Astrocyte (in vitro differentiated cells and primary cell): ENCODE measurements at places on chromosomes 6 and 20. TPM values are rescaled to one million over a fixed set of nuclear protein-coding genes. Genes with fewer than 3 reads are reported as not detected.
A peak's percentile ranks its signal among the peaks of the same experiment; 100 is the strongest.

The METTL24 gene
- total RNA-seq = 0.36 and 0.75 TPM in 2 replicates

The LY6G6C gene
- 0.41 and 0.66 TPM in 2 replicates for total RNA-seq

DNA sequence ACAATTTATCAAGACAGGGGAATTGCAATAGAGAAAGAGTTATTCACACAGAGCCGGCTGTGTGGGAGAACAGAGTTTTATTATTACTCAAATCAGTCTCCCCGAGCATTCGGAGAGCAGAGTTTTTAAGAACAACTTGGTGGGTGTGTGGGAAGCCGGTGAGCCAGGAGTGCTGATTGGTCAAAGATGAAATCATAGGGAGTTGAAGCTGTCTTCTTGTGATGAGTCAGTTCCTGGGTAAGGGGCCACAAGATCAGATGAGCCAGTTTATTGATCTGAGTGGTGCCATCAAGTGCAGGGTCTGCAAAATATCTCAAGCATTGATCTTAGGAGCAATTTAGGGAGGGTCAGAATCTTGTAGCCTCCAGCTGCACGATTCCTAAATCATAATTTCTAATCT lies 50.0 kb upstream of the ECI2 start:
- H3K36me3 ChIP-seq = no peaks in the 10 kb centered on the region
- H3K4me1 ChIP-seq = no peaks in the 10 kb centered on the region
- no peak overlapping the region for H3K27ac ChIP-seq

The TRAPPC3L gene
- not detected in 2 replicates for total RNA-seq

DNA sequence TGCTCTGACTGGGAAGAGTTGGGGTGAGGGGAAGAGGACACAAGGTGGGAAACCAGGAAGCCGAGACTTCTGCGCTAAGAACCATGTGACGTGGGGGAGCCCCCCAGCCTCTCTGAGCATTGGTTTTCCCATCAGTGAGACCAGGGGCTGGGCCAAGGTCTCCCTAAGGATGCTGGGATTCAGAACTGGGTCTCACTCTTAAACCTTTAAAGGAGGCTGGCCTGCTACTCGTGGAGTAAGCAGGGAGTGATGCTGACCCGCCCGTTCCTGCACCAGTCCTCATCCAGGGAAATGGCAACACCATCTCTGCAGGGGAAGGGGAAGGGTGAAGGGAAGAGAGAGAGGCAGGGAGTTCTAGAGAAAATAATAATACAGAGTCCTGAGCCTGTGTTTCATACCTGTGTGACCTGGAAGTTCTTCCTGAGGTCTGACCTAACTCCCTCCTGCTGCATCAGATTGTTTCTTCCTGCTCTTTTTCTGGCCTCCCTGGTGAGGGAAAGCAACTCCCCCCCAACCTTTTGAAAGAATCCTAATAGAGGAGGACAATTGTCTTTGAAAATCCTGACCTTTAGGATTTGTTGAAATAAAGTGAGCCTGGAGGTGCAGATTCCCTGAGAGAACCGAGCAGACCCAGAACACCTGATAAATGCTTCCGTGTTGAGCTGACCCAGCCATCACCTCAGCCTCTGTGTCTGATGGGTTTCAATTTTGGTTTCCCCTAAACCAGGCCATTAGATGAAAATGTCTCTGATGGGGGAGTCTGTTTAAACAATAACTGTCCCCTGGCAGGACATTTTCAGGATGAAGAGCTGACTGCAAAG lies 3.0 kb upstream of the GRM4 start:
- DNase-seq = no peak
- H3K4me1 ChIP-seq = peaks cover 3% of the 10 kb centered on the region
- no peak overlapping the region for H3K4me3 ChIP-seq
- no peak overlapping the region for H3K27ac ChIP-seq
- peaks cover 54% of the 10 kb centered on the region for H3K27me3 ChIP-seq

GRCh38 chr6:142903812-142904211 lies 41.2 kb downstream of the HIVEP2 start:
- peaks cover 50% of the 10 kb centered on the region for H3K4me1 ChIP-seq
- DNase-seq = peak; percentile 41
- H3K36me3 ChIP-seq = no peaks in the 10 kb centered on the region
- no peaks in the 10 kb centered on the region for H3K27me3 ChIP-seq
